PC-9 (cell line): ENCODE measurements at places on chromosomes 13 and 19.

DNA sequence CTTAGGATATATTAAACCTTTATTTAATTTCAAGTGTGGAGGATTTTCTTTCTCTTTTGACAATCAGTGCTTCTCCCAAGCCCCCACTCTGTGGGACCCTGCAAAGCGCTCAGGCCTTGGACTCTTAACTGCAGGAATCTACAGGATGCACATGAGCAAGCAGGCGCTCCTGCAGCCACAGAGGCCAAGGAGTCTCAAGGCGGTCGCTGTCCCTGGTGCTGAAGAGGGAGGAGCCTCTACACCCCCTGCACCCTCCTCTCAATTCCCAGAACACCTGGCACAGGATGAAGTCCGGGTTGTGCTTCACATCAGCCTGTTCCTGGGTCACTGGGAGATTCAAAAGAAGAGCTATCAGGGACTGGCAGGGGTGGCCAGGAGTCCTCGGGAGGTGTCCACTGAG is 13.5 kb downstream of the OR10H4 start:
- DNase-seq: no peak

DNA sequence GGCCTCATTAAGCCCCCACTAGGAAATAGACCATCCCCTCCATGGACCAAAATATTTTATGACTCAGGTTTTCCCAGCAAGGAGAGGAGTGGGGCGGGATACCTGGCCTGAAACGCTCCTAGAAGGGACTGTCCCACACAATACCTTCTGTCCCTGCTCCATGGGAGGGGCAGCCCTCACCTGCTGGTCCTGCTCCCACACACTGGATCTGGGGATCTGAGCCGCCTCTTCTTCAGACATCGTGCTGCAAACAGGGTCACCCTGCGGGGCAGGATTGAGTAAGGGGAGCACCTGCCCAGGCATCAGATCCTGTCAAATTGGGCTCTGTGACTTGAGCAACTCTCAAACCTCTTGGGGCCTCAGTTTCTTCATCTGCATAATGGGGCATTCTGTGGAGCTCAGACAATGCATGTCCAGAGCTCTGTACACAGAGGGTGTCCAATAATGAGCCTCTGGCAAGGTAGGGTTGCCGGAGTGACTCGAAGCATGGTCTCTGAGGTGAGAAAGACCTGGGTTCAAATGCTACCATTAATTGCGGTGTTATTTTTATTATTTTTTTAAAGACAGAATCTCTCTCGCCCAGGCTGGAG is 1.1 kb downstream of the PLIN5 start:
- DNase-seq: no peak

DNA sequence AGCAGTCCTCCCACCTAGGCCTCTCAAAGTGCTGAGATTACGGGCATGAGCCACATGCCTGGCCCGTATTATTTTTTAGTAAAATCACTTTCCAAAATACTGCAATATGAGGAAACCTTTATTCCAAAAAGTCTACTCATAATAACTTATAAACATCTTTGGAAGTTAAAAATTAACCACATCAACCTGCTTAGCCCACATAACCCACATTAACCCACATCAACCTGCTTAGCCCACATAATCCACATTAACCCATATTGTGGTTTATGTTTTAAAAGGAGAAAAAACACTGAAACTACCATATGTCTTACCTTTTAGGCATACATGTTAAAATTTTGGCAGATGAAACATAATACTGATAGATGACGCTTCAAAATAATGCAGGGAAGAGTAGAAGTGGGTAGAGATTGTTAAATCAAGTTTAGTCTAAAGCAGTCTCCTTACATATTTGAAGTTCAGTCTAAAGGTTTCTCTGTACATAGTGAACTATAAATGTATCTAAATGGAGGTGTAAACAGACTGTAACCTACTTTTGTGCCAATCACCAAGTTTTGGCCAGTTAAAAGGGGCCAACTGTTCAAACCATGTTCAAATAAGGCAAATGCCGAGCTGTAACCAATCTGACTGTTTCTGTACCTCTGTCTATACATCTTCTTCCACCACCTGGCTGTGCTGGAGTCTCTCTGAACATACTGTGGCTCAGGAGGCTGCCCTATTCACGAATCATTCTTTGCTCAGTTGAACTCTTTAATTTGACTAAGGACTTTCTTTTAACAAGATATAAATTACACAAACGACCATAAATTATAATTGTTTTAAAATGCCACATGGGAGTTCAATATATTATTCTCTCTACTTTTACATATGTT is 14.5 kb downstream of the KPNA3 start:
- no peak for DNase-seq

- DNase-seq: peak; percentile 61
Observed at GRCh38 chr19:11848594-11849469, at the start of gene ZNF439. Gene ZNF439 (plus strand): TSS chr19:11848726. CDS start chr19:11848868, 142 bp downstream.

GRCh38 chr13:114264886-114265611 is 16.4 kb upstream of the UPF3A start:
- DNase-seq: no peak

DNA sequence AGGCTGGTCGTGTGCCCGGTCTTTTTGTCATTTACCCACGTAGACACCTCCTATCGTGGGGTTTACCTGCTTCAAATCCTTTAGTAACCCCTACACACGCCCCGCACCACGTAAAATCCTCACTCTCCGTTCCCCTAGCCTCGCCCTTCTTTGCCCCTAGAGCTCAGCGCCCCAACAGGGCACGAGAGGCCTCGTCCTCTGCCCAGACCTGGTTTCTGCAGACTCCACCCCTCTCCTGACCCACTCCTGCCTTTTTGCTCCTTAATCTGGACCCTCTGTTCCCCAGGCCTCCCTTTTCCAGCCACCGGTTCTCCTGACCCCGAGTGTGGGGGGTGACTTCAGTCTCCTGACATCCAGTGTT is 412 bp downstream of the ZNF528 start:
- DNase-seq: no peak

- peak; percentile 70 for DNase-seq
Observed at GRCh38 chr19:11191273-11191755, 6.0 kb downstream of the KANK2 start.

GRCh38 chr13:52128714-52129700 is at the start of gene NEK5:
Gene NEK5 (minus strand): TSS chr13:52129073. CDS start chr13:52127482, 1,591 bp downstream.
- DNase-seq: no peak

DNA sequence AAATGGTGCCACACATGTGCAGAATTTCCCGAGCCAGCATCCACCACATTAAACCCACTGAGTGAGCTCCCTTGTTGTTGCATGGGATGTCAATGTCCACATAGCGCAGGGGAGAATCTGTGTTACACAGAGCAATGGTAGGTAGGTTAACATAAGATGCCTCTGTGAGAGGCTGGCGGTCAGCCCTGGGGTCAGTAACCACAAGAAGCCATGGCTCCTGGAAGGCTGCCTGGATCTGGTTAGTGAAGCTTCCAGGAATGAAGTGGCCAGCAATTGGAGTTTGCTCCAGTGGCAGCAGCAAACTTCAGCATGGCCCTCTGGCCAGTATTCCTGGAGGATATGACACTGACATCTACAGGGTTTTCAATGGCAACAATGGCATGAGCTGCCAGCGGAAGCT is 37.0 kb upstream of the PCDH9 start:
- no peak for DNase-seq

DNA sequence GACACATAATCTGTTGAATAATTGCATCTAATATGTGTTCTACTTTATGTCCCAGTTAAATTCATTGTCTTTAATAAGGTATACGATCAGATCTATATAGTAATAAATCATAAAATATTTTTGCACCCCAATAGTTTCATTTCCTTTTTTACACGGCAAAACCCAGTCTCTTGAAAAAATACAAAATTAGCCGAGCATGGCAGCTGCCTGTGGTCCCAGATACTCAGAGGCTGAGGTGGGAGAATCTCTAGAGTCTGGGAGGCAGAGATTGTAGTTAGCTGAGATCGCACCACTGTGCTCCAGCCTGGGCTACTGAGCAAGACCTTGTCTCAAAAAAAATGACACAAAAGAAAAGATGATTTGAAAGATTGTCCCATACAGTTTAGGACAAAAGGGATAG is 52.3 kb upstream of the PARP4 start:
- no peak for DNase-seq

- no peak for DNase-seq
Observed at GRCh38 chr13:45370922-45371406, 30.0 kb upstream of the TPT1 start.

DNA sequence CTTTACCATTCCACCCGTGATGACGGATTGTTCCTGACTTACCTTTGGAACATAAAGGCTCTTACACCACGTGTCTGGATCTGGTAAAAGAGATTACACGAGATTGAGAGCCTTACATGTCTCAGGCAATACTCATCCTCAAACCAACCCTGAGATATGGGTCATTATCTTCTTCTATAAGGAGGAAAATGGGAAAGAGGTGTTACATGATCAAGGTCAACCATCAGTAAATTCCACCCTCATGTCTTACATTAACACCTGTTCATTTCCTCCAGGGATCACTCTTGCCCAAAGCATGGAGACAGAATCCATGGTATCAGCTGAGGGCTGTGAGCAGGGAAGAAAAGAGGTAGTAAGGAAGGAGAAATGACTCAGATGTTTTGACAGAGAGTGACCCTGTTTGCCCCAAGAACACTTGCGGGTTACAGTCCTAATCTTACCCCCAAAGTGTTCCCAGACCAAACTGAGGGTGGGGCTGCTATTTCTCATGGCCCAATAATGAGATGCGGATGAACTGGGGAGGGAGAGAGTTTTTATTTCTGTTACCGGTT is 19.6 kb downstream of the LILRB4 start:
- no peak for DNase-seq

DNA sequence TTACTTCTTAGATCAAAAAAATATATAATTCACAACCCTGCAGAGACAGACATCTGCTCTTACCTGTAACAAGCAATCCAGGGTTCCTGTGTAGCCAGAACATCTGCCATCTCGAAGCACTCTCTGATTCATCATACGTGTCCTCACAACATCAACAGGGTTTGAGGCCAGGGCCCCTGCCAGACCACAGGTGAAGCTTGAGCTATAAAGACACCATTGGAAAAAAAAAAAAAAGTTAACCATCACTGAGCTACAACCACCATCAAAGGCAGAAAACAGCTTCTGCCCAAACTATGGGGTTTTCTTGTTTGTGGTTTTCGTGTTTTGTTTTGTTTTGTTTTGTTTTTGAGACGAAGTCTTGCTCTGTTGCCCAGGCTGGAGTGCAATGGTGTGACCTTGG is 19.3 kb downstream of the SLC25A30 start:
- DNase-seq: no peak

DNA sequence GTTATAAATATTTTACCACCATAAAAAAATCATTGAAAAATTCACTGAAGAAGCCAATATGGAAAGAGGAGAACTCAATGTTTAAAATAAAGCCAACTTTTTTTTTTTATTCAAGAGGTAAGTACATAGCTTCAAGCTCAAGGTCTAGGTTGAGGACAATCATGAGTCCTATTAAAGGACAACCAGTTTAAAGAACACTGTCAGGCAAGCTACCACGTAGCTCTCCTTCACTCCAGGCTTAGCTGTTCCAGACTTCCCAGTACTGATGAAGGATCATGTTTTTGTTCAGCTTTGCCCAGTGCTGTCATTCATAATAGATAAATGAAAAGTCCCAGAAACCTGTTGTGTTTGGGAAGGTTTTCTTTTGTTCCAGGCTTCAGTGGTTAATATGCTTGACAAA is 10.0 kb upstream of the MLNR start:
- DNase-seq: no peak

DNA sequence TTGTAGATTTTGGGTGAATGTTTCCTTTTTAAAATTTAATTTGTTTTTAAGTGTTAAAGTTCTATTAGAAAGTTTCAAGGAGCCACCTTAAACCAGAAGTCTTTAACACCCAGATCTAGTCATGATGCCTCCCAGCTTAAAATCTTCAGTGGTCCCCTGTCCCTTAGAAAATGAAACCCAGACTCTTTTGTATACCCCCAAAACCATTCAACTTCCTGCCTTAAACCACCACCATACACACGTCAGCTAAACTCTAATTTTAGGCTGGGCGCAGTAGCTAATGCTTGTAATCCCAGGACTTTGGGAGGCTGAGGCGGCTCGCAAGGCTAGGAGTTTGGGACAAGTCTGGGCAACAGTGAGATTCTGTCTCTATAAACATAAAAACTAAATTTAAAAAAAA is 37.9 kb downstream of the N4BP2L1 start:
- no peak for DNase-seq

GRCh38 chr19:55638864-55639359 is 1.9 kb upstream of the ZNF580 start:
- DNase-seq: peak; percentile 31

DNA sequence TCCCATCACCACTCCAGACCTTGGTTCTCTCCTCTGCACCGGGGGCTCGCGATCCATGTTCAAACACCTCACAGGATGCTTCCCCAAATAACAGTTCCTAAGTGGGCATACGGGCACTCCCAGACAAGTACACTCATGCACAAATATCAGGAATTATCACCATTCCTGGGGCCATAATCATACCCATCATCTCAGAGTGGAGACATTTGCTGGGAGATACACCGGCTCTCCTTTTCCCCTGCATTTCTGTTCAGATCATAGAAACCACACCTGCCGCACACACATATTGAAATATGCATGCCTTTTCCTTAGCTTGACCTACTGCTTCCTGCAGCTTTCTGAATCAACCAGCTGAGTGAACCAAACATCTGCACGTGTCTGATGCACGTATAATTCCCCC is 33.9 kb upstream of the MBNL2 start:
- DNase-seq: no peak

- no peak for DNase-seq
Observed at GRCh38 chr13:74182491-74182890, 48.3 kb upstream of the KLF12 start.

DNA sequence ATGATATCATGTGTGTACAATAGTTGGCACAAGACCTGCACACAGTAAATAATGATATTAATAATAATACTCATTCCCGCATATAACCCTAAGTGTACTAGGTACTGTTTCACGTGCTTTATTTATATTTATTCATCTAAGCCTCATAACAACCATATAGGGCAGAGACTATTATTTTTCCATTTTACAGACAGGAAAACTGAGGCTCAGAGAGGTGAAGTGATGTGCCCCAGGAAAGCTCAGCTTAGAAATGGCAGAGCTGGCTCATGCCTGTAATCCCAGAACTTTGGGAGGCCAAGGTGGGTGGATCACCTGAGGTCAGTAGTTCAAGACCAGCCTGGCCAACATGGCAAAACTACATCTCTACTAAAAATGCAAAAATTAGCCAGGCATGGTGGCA is 13.6 kb downstream of the ACP7 start:
- DNase-seq: no peak

DNA sequence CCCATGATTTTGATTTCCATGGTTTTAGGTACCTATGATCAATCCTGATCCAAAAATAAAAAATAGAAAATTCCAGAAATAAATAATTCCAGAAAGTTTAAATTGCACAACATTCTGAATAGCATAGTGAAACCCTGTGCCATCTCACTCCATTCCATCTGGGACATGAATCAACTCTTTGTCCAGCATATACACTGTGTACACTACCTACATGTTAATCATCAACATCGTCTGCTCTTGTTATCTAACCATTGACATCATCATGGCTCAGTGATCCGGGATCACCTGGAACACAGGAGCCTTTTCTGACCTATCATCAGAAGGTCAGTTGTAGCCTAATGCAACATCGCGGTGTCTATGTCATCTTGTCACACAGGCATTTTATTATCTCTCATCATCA is 75.6 kb downstream of the MYO16 start:
- no peak for DNase-seq
